ENCODE measurements at places on chromosomes 7 and 10.

GRCh38 chr7:55593172-55593514, 20.8 kb upstream of the VOPP1 start:
- no peak for DNase-seq

GRCh38 chr10:130425169-130425568, 289.0 kb downstream of the GLRX3 start:
- no peak for DNase-seq

DNA sequence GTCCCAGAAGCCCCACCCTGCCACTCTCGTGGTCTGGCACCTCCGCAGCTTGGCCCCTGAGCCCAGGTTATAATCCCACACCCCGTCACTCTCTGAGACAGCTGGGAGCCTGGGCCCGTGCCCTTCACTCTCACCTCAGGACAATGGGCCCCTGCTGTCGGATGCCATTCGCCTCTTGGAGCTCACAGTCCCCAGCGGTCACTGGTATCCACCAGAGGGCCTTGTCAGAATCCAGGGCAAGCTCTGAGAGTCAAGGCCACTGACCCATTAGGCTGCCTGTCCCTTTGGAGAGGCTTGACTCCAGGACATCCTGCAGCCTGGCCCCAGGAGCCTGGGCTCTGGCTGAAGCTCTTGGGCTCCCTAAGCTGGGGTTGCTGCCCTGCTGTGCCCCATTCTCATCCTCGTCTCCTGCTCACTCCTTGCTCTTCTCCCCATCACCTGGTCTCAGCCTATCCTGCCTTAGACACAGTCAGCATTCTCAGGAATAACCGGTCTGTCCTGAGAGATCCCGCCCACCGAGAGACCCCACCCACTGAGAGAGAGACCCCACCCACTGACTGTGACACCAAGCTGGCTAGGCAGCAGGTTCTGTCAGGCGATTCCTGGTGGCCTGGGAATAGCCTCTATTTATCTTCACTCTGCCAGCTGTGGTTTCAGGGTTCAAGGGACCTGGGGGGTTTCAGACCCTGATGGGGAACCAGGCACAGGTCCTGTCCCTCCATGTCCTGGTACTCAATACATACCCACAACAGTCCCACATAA, 27.7 kb downstream of the CPXM2 start:
- DNase-seq: no peak

DNA sequence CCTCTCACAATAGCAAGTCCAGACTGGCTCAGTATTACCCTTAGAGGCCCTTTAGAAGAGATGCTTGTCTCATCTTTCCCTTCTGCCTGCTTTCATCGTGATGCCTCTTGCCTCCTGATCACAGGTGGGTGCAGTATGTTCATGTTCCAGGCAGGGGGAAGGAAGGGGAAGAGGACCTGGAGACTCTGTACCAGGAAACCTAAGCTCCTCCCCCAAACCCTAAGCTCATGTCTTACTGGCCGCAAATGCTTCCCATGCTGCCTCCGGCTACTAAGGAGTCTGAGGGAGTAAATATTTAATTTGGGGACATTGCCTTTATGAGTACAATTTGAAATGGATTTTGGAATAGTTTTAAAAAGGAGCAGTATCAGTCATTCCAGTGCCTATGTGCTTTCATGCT, 192.6 kb downstream of the CDCA7L start:
- DNase-seq: peak; percentile 28

GRCh38 chr10:28302638-28303488, at the start of gene MPP7:
MPP7 (minus strand) TSS chr10:28303064; CDS start chr10:28238604, 64,460 bp downstream.
- DNase-seq: peak; percentile 98

DNA sequence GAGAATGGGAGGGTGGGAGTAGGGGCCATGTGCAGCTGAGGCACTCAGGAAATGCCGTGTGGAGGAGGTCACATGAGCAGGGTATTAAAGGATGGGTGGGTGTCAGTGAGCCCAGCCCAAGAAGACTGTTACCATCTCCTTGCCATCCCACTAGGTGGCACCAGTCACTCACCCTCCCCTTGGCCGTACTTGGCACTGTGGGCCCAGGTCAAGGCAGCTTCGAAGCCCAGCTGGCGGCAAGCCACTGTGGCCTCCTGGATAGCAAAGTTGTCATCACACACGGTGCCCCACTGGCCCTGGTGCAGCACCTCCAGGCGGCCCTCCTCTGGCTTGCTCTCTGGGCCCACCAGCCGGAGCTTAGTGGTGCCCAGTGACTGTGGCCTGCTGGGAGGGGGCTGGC, 5.4 kb downstream of the LOXL4 start:
- no peak for DNase-seq

- DNase-seq: no peak
These were observed 127.3 kb downstream of the NOC3L start for GRCh38 chr10:94235461-94235860.

GRCh38 chr7:159000859-159001435, 143.7 kb downstream of the VIPR2 start:
- peak; percentile 5 for DNase-seq

DNA sequence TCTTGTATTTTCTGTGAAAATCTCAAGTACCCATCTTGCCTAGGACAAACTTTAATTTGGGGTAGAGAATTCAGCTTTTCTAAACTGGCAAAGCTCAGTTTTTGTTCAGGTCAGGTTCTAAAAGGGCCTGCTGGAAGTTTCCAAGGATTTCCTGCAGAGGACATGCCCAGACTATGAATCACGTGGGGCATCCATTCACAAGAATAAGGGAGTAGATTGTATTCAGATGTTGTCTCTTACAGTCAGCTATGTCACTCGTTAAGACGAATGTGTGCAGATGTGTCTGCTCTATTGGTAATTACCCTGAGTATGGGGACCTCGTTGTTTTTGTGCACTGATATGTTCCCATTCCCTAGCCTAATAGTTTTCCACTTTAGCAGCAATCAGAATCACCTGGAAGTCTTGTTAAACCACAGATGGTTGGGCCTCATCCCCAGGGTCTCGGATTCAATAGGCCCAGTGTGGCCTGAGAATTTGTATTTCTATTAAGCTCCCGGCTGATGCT, 81.0 kb upstream of the ITPRID1 start:
- DNase-seq: no peak

DNA sequence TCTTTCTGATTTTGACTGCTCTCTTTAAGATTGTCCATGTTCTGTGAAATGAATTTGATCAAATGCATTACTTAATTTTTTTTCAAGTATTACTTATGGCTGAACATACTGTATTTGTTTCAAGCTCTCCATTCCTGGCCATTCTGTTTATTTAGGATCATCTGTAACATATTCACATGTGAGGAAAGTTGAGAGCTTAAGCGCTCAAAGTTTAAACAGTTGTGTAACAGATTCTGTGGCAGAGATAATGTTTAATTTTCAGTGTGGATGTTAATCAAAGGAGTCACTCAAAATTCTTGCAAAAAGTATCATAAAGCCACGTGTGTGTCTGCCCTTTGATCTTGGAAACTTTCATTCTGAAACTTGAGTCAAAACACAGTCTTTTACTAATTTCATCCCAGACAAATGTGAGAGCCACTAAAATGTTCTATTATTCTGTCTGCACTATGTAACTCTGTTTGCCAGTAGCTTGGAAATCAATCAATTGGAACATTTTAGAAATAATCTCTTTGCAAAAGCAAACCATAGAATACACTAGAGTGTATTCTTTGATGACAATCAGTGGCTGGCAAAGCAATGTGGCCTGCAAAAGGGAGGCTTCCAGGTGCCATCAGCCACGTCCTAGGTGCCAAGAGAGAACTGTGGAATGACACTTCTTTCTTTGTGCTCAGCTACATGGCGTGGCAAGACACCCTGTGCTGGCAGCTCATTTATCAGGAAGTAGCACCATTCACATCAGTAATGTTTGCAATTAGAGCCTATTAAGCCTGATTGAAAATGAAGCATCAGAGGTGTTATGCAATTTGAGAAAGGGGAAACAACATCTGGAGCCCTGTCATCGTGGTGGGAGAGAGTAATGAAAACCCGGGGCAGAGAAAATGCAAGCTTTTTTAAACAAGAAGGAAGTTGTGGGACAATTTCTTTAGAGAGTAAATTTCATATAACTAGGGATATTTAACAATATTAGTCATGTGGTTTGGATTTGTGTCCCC, 40.9 kb downstream of the ARL5B start:
- DNase-seq: no peak

DNA sequence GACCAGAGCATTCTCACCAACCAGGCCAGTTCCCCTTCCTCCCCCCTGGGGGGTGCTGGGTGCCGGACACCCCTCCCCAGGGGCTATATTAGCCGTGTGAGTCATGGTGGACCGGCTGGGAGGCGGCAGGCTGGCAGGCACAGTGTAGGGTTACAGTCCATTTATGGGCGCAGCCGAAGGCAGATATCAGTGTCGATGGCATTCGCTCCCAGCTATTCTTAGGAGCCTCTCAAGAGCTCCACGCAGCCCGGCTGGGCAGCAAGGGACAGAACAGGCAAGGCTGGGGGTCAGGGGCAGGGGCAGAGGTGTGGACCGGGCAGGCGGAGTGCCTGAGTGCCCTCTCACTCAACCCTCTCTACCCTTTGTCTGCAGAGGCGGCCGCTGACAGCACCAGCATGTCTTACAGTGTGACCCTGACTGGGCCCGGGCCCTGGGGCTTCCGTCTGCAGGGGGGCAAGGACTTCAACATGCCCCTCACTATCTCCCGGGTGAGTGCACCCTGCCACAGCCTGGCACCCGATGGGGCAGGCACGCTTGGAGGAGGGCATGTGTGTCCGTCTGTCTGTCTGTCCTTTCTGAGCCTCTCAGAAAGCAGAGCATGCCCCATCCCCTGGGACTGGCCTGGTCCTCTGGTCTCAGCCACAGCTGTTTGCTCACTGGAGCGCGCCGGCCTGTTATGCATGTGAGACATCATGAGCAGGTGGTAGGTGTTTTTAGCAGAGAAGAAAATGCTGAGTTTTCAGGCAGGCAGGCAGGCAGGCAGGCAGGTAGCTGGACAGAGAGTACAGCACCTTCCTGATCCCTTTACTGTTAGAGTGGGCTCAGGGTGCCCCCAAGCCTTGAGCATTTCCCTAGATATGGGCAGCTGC, at the start of gene LDB3:
TSS of gene LDB3 (plus strand) at position 215 of the 869 bp plus-strand sequence. CDS start at position 396, 181 bp downstream.
- DNase-seq: no peak

GRCh38 chr10:71857934-71858890, 7.2 kb upstream of the PSAP start:
- DNase-seq: no peak

GRCh38 chr10:98528166-98528804, 81.5 kb upstream of the HPS1 start:
- no peak for DNase-seq

- no peak for DNase-seq
These were observed 491.7 kb downstream of the ARL4A start for GRCh38 chr7:13179011-13179582.

DNA sequence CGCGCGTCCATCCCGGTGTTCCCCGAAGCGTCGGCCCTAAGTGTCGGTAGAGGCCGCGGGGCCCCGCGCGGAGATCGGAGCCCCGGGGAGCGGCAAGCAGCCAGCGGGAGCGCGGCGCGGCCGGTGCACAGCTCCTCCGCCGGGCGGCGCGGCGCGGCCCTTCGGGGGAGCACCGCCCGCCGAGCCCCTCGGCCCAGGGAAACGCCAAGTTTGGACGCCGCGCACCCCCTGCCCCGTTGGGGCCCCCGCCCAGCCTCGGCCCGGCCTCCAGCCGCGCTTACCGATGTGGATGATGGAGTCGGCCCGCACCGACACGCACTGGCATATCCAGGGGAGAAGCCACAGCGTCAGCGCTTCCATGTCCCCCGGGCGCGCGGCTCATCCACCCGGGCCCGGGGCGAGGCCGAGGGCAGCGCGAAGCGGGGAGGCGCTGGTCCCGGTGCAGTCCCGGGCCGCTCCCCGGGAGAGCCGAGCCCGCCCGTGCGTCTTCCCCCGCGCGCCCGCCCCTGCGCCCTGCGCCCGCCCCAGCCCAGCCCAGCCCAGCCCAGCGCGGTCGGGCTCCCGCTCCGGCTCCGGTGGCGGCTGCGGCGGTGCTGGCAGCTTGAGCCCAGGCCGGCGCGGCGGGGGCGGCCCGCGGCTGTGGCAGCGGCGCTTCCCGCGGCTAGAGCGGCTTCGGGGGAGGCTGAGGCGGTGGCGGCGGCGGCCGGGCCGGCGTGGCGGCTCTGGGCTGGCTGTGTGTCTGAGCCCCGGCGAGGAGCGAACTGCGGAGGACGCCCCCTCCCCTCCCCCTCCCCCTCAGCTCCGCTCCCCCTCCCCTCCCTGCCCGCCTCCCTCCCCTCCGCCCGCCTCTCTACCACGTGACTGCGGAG, at the start of gene GRID1:
TSS of gene GRID1 (minus strand) at position 763 of the 869 bp plus-strand sequence.
- DNase-seq: no peak

- DNase-seq: no peak
These were observed 175.3 kb downstream of the MDFIC start for GRCh38 chr7:115097175-115097671.

GRCh38 chr7:99029466-99030435, 114.2 kb downstream of the SMURF1 start:
- no peak for DNase-seq

DNA sequence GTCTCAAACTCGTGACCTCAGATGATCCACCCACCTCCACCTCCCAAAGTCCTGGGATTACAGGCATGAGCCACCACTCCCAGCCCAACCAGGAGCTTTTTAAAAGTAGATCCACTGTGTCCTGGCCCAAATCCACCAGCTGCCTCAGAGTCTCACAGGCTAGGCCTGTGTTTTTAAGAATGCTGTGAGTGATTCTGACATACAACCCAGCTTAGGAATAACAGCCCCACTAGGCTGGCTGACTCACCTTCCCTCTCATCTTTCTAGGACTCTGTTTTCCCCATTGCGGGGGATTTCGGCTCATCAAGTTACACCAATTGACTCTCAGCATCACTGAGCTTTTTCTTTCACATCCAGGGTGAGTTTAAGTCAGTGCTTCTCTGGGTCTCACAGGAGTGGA, 207.6 kb downstream of the SKIDA1 start:
- no peak for DNase-seq

DNA sequence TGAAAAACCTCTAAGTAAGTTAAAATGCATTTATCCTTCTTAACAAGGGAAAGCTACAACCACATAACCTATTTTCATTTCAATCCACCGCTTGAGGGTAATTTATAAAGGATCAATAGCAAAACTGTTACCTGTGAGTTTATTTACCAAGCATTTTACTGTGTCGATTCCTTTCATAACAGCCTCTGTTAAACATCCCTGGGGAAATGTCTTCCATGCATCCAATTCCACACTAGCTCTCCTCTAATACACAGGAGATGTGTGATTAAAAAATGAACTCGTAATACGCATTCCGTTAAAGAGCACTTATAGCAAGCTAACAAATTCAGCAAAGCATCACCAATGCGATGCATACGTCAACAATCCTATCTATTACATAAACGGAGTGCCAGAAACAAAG, 185.7 kb downstream of the SFMBT2 start:
- no peak for DNase-seq

- no peak for DNase-seq
These were observed 59.2 kb downstream of the CHCHD3 start for GRCh38 chr7:133022661-133023060.

GRCh38 chr10:127159648-127160245, 36.6 kb downstream of the INSYN2A start:
- DNase-seq: no peak

DNA sequence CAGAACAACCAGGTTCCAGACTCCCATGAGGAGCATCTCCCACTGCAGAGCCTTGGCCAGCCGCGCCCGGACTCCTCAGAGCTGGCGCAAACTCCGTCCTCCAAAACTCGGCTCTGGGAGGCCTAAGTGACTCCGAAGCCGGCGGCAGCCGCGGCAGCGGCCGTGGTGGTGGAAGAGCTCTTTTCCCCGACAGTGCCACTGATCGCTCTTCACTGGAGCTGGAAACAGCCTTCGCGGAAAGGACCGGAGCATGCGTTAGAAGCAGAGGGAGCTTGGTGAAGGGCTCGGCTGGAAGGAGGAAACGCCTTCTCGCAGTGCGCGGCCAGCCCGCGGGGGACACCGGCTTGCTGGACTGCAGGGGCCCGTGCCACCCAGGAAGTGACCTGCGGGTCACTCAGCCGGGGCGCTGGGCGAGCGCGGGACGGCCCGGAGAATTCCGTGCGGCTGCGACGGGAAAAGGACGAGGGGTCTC, 5.0 kb upstream of the HOXA13 start:
- no peak for DNase-seq

- no peak for DNase-seq
These were observed 163.3 kb downstream of the IPMK start for GRCh38 chr10:58104351-58104751.

Measured in iPS DF 19.7 (cell line).